Breast epithelium (tissue), 4 donors: ENCODE measurements at places on chromosomes 2 and 18.

DNA sequence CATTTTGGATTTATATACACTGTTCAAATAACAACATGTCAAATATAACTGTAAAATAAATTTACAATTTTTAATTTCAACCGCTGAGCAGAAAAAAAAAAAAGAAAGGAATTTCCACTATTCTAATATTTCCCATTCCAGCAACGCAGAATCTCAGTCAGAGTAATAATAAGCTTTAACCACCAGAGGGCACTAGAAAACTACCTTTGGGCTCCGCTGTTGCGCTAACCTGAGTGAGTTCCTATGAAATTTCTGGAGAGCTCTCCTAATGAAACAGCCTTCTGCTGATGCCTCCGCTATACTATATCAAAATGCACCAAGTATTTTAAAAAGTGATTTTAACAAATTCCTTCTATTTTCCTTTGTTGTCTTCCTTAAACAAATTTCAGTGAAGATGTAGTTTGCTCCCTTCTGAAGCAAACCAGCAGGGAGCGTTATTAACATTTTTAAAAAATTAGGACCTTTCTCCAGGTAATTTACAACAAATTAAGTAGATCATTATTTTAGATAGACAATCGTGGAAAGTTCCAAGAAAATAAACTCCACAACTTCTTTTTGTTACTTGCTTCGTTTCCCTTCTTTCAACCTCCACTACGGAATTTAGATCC is 23.0 kb downstream of the ERMN start:
- no peak overlapping the region for H3K27ac ChIP-seq
- no peak for DNase-seq
- H3K27me3 ChIP-seq: no peaks in the 10 kb centered on the region
- no peak overlapping the region for H3K4me3 ChIP-seq
- no peaks in the 10 kb centered on the region for H3K4me1 ChIP-seq
- no peaks in the 10 kb centered on the region for H3K36me3 ChIP-seq

DNA sequence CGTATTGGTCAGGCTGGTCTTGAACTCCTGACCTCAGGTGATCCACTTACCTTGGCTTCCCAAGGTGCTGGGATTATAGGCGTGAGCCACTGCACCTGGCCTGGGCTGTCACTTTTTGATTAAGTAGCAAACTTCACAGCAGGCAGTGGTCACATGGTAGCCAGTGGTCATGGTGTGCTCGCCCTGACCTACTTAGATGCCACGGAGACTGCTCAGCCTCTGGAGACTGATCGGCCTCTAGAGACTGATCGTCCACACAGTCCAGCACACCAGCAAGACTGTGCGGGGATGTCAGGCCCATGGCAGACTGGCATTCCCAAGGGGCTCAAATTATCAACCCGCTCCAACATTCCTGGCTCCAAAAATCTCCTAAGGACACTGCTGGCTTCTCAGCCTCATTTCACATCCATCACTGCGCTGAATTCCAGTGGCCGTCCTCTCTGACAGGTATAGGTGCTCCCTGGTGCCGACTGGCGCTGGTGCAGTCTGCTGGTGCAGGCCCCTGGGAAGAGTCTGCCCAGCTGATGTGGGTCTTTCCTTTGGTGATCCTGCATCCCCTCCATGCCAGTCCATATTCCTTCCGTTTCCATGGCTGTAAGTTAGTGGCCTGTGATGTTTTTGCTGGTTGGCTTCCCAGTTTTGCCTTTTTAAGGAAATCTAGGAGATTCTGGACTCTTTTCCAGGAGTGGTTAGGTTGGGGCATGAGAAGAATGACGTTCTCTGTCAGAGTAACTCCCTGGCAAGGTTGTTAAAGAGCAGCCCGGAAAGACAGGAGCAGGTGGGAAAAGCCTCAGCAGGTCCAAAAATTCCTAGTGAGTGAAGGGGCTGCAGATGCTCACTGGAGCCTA is 374.5 kb upstream of the HS6ST1 start:
- no peak overlapping the region for H3K27ac ChIP-seq
- H3K36me3 ChIP-seq: no peaks in the 10 kb centered on the region
- DNase-seq: no peak
- H3K27me3 ChIP-seq: no peaks in the 10 kb centered on the region

- no peaks in the 10 kb centered on the region for H3K27me3 ChIP-seq
- H3K4me1 ChIP-seq: no peaks in the 10 kb centered on the region
- no peaks in the 10 kb centered on the region for H3K36me3 ChIP-seq
- DNase-seq: no peak
Observed at GRCh38 chr2:234796045-234796591, 155.7 kb upstream of the SH3BP4 start.

- H3K27ac ChIP-seq: no peak overlapping the region
- H3K4me3 ChIP-seq: no peak overlapping the region
- no peak for DNase-seq
- no peaks in the 10 kb centered on the region for H3K4me1 ChIP-seq
Observed at GRCh38 chr2:8277921-8278571, 403.8 kb upstream of the ID2 start.

- no peak for DNase-seq
- no peaks in the 10 kb centered on the region for H3K27me3 ChIP-seq
- no peak overlapping the region for H3K4me3 ChIP-seq
- H3K27ac ChIP-seq: peak overlapping the region; percentile 66
Observed at GRCh38 chr2:127638361-127639110, 7.4 kb upstream of the GPR17 start.

GRCh38 chr2:44351088-44351487 is 10.2 kb downstream of the PREPL start:
- no peaks in the 10 kb centered on the region for H3K36me3 ChIP-seq
- no peaks in the 10 kb centered on the region for H3K4me1 ChIP-seq
- H3K27ac ChIP-seq: no peak overlapping the region
- H3K4me3 ChIP-seq: no peak overlapping the region

DNA sequence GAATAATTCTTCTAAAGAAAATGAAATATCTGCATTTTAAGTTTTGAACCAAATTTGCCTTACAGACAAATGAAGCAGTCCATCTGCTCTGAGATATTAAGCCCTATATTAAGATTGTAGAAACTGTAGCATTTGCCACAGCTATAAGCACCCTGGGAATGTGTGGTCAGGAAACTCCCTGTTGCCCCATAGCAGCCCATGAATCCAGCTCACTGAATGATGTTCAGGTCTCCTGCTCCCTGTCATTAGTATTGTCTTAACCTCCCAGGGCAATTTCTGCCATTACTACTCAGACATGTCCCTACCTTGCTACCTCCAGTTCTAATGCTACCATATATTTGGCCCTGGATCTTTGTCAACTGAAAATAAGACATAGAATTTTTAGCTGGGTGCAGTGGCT is 41.1 kb downstream of the CDK15 start:
- H3K36me3 ChIP-seq: no peaks in the 10 kb centered on the region
- no peak overlapping the region for H3K4me3 ChIP-seq
- no peak for DNase-seq
- no peak overlapping the region for H3K27ac ChIP-seq
- H3K27me3 ChIP-seq: no peaks in the 10 kb centered on the region

DNA sequence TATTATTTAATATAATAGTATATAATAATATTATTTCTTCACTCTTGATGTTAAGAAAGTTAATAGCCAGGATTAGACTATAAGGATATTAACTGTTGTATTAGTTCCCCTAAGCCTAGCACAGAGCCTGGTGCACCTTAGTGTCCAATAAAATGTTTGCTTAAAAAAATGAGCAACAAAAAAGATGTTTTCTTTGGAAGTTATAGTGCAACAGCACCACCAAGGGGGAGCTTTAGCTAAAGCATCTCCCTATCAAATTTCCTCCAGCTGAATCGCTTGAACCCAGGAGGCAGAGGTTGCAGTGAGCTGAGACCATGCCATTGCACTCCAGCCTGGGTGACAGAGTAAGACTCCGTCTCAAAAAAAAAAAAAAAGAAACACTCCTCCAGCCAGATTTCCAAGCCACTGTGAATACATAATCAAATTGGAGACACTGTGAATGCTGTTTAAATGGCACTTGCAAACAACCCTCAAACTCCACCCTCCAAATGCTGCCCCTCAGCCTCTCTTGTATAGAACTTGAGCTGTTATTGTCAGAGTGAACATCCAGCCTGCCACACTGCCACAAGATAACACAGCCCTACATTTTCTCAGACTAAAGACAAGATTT is 221.9 kb downstream of the DYM start:
- no peaks in the 10 kb centered on the region for H3K36me3 ChIP-seq
- H3K4me3 ChIP-seq: no peak overlapping the region
- no peak overlapping the region for H3K27ac ChIP-seq
- no peak for DNase-seq

- no peaks in the 10 kb centered on the region for H3K36me3 ChIP-seq
- no peaks in the 10 kb centered on the region for H3K4me1 ChIP-seq
- no peak for DNase-seq
- peak overlapping the region; percentile 78 for H3K27ac ChIP-seq
Observed at GRCh38 chr2:86199834-86200177, 549 bp downstream of the MRPL35 start.

- H3K27me3 ChIP-seq: no peaks in the 10 kb centered on the region
- H3K36me3 ChIP-seq: no peaks in the 10 kb centered on the region
- H3K4me3 ChIP-seq: no peak overlapping the region
- DNase-seq: no peak
- H3K4me1 ChIP-seq: no peaks in the 10 kb centered on the region
- H3K27ac ChIP-seq: no peak overlapping the region
Observed at GRCh38 chr2:164831887-164832286, 9.7 kb downstream of the COBLL1 start.

DNA sequence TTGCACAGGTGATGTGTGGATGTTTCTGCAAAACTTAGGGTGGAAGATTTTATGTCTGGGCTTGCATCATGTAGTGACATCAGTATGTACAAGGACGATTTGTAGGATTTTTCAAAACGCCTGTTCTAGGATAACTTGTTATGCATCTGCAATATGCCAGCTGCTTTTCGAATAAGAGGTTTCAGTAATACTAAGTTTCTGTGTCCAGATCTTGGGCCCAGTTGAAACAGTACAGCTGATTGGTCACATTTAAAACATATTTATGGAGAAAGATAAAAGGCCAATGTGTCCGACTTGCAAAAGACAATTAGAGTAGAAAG is 1.2 kb downstream of the PTPN4 start:
- H3K36me3 ChIP-seq: no peaks in the 10 kb centered on the region
- no peaks in the 10 kb centered on the region for H3K4me1 ChIP-seq
- H3K27ac ChIP-seq: no peak overlapping the region
- H3K27me3 ChIP-seq: no peaks in the 10 kb centered on the region
- peak overlapping the region; percentile 84 for H3K4me3 ChIP-seq
- DNase-seq: no peak

DNA sequence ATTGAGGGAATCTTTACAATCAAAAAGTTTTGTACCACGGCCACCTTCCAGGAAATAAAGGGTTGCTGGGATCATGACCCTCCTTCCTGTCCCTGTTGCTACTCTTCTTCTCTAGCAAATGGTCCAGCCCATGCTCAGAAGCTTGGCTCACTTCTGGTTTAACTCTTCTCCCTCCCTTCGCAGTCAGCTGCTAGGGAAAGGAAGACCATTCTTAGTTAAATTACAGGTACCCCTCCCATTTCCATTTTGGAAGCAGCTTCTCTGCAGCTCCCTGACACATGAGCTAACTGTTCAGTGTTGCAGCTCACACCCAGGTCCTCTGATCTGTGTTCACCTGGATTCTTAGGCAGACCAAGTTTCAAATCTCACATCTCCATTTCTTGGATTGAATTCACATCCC is 100.3 kb downstream of the DOCK10 start:
- H3K27ac ChIP-seq: no peak overlapping the region
- no peaks in the 10 kb centered on the region for H3K4me1 ChIP-seq
- no peaks in the 10 kb centered on the region for H3K27me3 ChIP-seq
- no peak for DNase-seq
- no peak overlapping the region for H3K4me3 ChIP-seq

DNA sequence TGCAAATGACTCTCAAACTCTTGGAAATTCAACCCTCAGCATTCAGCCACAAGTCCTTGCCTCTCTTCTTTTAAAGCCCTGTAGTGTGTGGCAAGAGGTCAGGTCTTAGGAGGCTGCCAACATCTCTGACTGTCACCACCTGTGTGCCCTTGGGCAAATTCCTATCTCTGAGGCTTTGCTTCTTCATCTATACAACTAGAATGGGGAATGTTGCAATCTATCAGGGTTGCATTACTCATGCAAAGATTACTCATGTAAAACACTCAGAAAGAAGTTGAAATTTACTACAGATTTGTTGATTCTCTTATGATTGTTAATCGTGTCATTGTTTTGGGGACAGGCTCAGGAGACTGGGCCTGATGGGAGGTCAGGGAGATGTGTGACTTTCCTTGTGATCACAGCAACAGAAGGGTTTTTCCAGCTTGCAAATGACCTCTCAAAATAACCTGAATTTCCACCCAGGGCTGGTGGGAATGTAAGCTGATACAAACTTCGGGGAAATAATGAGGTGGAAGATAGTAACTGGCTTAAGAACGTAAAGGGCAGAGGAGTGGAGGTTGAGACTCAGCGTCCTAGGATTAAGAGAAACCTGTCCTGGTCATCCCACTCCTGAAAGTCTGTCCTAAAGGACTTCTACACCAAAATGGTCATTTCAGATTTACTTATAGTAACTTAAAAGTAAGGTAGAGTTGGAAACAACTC is 32.1 kb upstream of the SIGLEC15 start:
- no peaks in the 10 kb centered on the region for H3K36me3 ChIP-seq
- no peaks in the 10 kb centered on the region for H3K4me1 ChIP-seq
- H3K4me3 ChIP-seq: no peak overlapping the region
- H3K27ac ChIP-seq: peak overlapping the region; percentile 77

- no peak overlapping the region for H3K4me3 ChIP-seq
- no peak for DNase-seq
- no peaks in the 10 kb centered on the region for H3K36me3 ChIP-seq
- no peaks in the 10 kb centered on the region for H3K4me1 ChIP-seq
- no peaks in the 10 kb centered on the region for H3K27me3 ChIP-seq
Observed at GRCh38 chr2:234917211-234917975, 34.4 kb upstream of the SH3BP4 start.

DNA sequence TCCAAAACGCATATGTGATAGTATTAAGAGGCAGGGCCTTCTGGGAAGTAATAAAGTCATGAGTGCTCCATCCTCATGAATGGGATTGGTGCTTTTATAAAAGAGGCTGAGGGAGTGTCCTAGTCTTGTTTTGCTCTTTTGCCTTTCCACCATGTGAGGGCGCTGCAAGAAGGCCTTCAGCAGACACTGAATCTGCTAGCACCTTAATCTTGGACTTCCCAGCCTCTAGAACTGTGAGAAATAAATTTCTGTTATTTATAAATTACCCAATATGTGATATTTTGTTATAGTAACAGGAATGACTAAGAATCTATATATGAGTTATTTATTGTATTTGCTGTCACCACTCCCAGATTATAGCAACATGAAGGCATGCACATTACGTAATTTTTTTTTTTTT is 63.5 kb downstream of the PLA2R1 start:
- no peaks in the 10 kb centered on the region for H3K36me3 ChIP-seq
- no peak for DNase-seq
- no peaks in the 10 kb centered on the region for H3K4me1 ChIP-seq
- no peaks in the 10 kb centered on the region for H3K27me3 ChIP-seq
- no peak overlapping the region for H3K4me3 ChIP-seq
- H3K27ac ChIP-seq: no peak overlapping the region
